Bronchial epithelial cell (primary cell): ENCODE measurements at places on chromosomes 7 and 10.

DNA sequence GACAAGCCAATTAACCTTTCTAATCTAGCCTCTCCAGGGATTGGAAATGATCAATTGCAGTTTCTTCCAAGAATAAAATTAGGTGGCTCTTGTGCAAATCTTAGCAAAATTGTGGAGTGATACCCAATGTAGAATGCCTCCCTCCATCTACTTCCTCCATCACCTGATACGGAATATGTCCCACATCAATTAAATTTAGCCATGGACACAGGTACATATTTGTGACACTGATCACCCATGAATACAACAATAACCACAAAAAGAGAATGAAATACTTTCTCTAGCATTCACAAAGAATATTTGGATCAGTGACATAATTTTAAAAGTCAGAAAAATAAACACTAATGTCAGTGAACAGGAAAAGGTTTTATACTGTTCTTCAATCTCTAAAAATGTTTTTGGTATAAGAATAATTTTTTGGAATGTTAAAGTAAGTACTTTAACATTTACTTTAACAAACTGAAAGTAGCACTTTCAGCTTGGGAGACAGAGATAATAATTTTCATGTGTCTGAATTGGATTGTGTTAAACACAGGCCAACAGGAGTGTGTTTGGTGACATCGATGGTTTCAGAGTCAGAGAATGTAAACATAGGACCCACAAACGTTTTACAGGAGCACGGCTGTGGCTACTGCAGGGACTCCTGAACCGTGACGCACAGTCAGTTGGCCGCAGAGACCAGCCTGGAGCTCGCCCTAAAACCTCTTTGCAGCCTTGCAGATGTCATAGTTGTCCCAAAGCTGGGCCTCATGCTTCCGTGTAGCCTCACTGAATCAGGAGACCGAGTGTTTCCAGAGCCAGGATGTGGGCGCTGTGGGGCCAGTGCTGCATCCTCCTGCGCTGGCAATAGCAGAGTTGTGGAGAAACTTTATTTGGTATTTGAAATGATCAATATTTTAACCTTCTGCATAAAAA is 7.2 kb downstream of the RBM20 start:
- no peak for DNase-seq

DNA sequence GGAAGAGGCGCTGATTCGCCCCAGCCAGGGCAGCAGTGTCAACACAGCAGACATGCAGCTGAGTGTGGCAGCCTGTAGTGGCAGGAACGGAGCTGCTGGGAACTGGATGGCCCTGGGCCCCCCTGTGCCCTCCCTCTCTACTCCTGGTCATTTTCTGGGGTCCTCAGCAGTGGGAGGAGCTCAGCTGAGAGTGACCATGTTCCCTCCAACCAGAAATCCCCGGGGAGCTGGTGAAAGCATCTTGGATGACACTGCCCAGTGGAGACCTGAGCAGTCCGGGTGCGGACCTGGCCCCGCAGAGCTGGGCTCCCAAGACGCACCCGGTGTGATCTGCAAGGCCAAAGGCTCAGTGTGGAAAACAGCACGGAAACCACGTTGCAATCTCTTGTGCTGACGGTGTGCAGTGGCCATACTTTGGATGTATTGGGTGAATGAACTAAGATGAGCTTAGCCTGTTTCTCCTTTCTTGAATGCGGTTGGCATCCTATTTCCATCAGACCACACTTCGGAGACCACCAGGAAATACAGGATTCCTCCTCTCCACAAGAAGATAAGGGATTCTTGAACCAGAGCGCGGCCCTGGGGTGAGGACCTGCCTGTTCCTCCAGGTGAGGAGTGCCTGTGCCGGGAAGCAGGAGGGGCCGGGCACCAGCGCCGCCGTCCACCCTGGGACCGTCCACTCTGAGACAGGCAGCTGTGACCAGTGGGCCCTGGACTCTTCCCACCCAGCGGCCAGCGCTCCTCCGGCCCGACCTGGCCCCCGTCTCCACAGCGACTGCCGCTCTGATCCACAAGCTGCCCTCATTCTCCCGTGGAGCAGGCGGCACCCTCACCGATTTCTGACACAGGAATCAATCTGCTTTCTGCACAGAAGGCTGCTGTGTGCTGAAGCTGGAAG is 93.5 kb upstream of the DIP2C start:
- DNase-seq, result no peak

DNA sequence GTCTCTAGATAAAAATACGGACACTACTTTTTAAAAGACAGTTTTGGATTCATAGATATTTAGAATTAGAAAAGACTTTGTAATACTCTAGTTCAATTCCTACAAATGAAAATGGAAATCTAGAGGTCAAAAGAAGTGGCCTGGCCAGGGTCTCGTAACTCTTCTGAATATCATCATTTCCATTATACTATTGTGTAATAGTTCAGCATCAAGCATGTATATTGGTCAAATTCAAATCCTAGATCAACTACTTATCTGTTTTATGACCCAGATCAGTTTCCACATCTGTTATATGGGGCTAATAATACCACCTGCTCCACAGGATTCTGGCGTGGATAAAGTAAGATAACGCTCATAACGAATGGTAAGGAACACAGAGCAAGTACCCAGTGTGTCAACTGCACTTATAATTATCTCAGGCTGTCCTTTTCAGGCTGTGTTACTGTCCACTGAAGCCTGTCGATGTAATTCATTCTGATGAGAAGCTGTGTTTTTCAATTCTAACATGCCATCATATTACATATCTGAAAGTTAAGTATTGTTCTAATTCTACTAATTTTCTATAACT is 54.3 kb downstream of the ARHGAP21 start:
- DNase-seq, result no peak

- DNase-seq, result no peak
These were observed 111.0 kb downstream of the MICALL2 start for GRCh38 chr7:1348096-1348822.

DNA sequence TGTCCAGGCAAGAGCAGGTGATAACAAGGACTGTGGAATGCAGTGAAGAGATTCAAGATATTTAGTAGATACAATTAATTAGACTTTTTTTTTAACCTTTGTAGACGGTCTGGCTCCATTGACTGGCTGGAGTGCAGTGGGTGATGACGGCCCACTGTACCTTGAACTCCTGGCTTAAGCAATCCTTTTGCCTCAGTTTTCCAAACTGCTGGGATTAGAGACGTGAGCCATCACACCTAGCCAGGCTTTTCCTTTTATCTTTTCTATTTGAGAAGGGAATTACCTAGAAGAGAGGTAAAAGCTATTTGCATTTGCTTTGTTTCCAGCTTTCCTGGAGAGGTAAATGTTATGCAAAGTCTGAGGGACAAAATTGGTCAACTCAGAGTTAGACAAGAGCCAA is 213.0 kb upstream of the MAGI2 start:
- DNase-seq, result no peak

DNA sequence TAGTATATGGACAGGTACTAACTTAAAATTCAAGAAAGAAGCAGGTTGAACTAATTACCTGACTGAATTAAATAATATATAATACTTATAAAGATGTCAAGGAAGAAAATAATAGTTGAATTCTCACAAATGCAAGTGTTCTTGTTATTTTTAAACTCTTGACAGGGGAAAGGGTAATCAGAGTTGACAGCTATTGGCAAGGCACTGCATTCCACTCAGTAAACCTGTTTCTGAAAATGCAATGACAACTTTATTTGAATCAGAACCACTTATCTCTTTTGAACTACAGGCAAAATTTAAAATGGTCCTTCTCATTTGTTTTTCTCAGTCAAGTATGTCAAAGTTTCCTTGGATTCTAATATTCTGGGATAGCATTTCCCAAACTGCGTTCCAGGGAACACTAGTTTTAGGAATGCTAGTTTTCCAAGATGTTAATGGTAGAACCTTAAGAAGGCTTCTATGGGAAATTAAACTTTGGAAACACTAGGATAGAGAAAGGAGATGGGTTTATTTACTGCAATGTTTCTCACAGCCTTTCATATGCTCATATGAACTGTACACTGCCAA is 103.7 kb upstream of the LRRN3 start:
- no peak for DNase-seq

DNA sequence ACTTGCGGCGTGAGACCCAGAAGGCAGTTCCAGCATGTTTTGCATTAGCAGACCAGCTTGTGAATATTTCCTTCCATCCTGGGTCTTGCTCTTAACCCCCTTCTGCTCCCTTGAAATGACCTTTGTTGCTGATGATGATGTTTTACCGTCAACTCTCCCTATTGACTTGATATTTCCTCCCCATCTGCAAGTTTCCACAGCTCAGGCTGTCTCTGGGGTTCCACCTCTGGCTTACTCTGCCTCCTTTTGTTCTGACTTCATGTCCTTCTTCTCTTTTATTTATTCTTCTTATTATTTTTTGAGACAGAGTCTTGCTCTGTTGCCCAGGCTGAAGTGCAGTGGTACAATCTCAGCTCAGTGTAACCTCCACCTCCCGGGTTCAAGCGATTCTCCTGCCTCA is 17.2 kb downstream of the BAMBI start:
- no peak for DNase-seq

DNA sequence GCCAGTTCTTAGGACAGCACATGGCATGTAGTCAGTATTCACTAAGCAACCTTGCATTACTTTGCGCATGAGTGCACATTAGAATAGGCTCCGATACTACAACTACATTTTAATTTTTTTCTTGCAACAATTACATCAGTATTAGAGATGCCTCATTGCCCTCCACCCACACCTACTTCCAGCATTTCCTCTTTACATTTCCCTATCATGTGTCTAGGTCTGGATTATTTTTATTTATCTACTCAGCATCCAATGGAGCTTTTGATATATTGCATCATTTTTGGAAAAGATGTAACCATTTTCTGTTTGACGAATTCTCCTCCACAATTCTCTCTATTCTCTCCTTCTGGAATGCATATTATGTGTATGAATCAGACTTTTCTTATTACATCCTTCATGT is 258.2 kb upstream of the GLI3 start:
- DNase-seq, result peak; percentile 78

DNA sequence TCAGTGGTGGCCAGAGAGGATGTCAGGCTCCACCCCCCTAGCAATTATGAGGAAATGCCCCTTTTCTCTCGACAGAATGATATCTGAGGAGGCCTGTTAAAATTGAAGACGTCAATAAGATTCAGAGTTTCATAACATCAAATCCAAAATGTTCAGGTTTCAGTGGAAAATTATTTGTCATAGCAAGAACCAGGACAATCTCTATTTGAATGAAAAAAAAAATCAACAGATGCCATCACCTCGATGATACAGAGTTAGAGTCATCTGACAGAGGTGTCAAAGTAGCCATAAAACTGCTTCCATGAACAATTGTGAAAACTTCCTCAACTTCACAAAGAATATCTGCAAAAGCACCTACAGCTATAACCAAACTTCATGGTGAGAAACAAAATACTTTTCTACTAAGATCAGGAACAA is 7.7 kb downstream of the TMEM273 start:
- no peak for DNase-seq

DNA sequence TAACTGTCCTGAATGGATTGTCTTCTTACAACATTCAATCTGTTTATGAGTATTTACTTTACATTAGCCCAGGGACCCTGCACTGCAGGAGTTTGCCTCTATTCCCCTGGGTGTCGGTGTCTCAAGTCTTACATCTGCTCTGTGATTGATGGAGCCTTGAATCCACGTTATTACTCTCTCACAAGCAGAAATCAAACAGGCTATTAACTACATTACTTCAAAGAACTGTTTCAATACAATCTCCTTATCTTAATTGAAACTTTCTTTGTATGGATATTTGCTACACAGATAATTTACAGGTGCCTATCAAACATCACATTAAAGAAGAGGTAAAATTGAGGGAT is 3.1 kb upstream of the ARID5B start:
- DNase-seq, result no peak

GRCh38 chr7:1238931-1239802 is 6.5 kb downstream of the UNCX start:
- DNase-seq, result no peak

DNA sequence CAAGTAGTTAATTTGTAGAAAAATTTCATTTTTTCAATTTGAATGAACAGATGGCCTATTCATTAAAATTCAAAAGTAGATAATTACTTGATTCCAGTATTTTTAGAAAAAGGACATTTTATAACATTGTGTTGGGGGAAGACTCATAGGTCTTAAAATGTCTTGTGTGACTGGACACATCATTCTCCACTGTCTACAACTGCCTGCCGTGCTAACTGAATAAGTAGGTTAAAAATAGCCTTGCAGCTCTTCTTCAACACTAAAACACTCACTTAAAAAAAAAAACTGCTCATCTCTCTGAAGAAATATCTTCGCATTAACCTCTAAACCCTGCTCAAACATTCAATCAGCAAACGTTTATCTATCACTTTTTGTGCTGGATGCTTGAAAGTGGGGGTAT is 253.8 kb downstream of the CSTF2T start:
- no peak for DNase-seq

DNA sequence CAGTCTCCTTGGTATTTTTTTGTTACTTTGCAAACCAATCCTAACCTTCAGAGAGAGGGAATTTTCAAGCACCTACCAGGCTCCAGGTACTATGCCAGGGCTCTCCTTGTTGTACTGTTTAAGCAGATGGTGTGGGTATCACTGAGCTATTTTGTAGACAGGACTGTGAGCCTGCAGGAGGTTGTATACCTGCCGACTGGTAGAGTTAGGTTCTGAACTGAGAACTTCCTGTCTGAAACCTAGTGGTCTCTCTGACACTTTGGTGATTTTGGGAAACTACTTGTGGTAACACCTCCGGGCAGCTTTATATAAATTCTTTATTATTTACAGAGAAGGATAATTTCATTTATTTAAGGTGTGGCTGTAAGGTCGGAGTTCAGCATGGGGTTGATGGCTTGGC is 4.6 kb downstream of the ZNF853 start:
- no peak for DNase-seq

GRCh38 chr7:112439476-112439875 is 10.8 kb upstream of the IFRD1 start:
- no peak for DNase-seq

- peak; percentile 7 for DNase-seq
These were observed 72.1 kb downstream of the PTEN start for GRCh38 chr10:87935290-87936141.

DNA sequence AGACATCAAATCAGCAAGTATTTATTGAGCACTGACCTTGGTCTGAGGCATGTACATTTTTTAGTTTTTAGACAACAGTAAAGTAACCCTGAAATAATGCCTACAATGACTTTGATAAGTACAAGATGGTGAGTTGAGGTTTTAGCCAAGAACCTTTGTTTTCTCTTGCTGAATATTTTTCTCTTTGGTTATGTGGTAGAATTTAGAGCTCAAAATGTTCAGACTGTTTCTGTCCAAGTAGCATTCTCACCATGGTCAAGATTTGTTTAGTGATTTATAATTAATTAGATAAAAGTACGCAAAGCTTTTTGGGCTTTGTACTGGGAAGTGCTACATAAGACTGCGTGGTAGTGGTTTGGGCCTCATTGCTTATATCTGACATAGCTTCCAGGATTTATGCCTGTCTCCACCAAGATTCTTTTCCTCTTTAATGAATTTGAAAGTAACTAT is 102.4 kb downstream of the KAT6B start:
- DNase-seq, result no peak

DNA sequence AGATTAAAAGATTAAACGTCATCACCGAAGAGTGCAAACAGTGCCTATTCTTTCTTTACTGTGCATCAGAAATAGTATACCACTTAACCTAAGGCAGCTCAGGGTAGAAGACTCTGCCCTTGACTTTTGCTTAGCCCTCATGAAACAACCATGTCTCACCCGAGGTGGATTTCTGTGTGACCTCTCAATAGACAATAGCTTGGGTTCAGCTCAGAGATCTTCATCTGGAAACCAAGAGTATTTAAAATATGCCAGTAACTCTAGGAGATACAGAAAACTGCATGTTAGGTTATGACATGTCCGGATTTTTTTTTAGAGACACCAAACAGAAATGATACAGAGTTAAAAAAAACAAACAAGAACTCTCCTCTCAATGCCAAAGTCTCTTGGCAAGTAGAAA is 75.8 kb downstream of the JAZF1 start:
- DNase-seq, result no peak

- peak; percentile 12 for DNase-seq
These were observed 472.9 kb upstream of the AKR1E2 start for GRCh38 chr10:4353059-4353655.
